ENCODE measurements at places on chromosomes 16 and 17. TPM values are rescaled to one million over a fixed set of nuclear protein-coding genes. Genes with fewer than 3 reads are reported as not detected.

The MMP28 gene
- 3.0 TPM for total RNA-seq

GRCh38 chr16:87196231-87196630 is 121.0 kb downstream of the C16orf95 start:
- H3K4me3 ChIP-seq, result no peak overlapping the region
- H3K27me3 ChIP-seq, result peaks cover 51% of the 10 kb centered on the region
- no peak for DNase-seq
- H3K4me1 ChIP-seq, result no peaks in the 10 kb centered on the region
- H3K36me3 ChIP-seq, result no peaks in the 10 kb centered on the region

The LGALS9 gene
- 15.2 TPM for total RNA-seq

The TPPP3 gene
- 15.5 TPM for total RNA-seq

The TMED6 gene
- total RNA-seq, result not detected

DNA sequence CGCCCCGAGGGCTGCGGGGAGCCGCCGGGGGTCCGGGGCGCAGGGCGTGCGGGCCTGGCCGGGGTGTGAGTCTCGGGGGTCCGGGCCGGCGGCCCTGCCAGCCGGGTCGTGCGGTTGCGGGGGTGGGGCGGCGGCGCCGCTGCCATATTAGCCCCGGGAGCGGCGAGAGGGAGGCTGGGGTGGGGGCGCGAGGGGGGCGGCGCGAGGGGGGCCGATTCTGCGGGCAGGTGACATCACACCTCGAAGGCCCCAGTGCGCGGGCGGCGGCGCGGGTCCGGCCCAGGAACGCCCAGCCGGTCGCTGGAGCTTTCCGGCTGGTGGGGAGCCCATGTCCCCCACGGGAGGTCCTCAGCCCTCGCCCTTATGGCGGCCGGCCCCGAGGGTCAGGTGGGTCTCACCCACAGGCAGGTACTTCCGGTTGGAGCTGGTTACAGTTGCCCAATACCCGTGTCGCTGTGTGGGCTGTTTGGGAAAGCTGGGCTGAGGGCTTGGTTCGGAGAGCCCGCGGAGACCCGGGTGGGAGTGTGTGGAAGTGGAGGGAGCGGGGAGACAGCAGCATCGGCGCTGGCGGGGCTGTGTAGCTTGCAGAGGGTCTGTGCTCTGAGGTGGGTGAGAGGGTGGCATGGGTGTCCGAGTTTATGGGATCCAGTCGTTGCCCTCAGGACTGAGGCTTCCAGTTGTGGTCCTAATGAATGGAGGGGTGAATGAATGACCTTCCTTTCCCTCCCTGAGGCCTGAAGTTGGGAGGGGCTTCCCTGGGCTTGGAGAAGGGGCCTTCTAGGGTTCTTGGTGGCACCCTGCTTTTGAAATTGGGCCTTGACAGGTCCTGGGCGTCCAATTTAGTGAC is 804 bp downstream of the ATP6V0C start:
- H3K36me3 ChIP-seq, result no peaks in the 10 kb centered on the region
- peak overlapping the region; percentile 92 for H3K27ac ChIP-seq
- no peak for DNase-seq
- H3K4me1 ChIP-seq, result peaks cover 73% of the 10 kb centered on the region
- peak overlapping the region; percentile 97 for H3K4me3 ChIP-seq

DNA sequence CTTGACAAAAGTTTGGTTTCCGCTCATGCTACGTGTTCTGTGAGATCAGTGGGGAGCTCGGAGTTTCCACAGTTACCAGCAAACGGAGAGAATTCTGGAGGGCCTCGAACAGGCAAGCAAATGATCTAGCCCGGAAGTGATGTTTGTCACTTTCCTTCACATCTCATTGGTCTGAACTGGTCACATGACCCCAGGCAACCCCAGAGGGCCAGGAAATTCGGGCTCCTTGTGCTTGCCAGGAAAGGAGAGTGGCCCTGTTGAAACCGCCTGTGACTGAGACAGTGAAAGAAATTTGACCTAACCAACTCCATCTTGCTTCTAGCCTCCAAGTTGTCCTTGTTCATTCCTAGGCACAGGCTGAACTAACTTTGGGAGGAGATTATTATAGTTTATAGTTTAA is 23.0 kb downstream of the SPPL2C start:
- no peak overlapping the region for H3K27ac ChIP-seq
- DNase-seq, result no peak
- no peaks in the 10 kb centered on the region for H3K36me3 ChIP-seq
- no peaks in the 10 kb centered on the region for H3K4me1 ChIP-seq
- H3K27me3 ChIP-seq, result peaks cover 68% of the 10 kb centered on the region

The SOX8 gene
- total RNA-seq, result 0.96 TPM

GRCh38 chr17:50212121-50212843 is 10.9 kb upstream of the COL1A1 start:
- peaks cover 53% of the 10 kb centered on the region for H3K4me1 ChIP-seq
- no peaks in the 10 kb centered on the region for H3K36me3 ChIP-seq
- DNase-seq, result no peak
- H3K4me3 ChIP-seq, result no peak overlapping the region
- H3K27ac ChIP-seq, result peak overlapping the region; percentile 84
- peaks cover 41% of the 10 kb centered on the region for H3K27me3 ChIP-seq

The MC1R gene
- total RNA-seq, result 1.2 TPM

- peaks cover 35% of the 10 kb centered on the region for H3K36me3 ChIP-seq
- no peaks in the 10 kb centered on the region for H3K27me3 ChIP-seq
- H3K4me1 ChIP-seq, result peaks cover 82% of the 10 kb centered on the region
- peak; percentile 80 for DNase-seq
- peak overlapping the region; percentile 84 for H3K27ac ChIP-seq
These were observed 46.6 kb downstream of the PECAM1 start for GRCh38 chr17:64343833-64344637.

DNA sequence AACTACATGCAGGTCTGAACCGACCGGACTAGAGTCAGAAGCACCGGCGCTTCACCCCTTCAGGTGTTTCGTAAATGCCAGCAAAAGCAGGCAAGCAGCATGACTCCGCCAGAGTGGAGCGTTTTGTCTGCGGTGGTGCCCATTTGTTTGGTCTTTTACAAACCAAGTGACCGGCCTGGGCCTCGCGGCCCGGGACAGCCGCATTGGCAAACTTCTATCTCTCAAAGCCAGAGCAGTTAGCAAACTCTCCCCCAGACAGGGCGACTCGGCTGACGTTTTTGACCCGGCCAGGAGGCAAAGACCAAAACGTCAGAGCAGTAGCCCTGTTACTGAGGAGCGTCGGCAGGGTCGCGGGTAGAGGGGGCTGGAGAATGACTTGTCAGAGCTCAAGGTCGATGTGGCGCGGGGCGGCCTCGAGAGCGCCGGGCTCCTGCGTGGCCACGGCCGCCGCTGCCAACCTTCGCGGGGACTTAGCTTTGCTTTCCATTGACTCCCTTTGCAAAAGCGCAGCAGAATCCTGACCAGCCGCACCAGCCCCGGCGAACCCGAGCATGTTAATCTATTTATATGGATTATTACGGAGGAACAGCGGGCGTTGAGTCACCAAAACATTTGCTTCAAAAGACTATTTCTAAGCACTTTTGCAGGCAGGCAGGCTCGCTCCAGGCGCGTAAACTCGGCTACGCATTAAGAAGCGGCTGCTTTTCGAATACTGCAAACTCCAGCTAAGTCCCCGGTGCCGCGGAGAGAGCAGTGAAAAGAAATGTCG is 763 bp upstream of the SOX9 start:
- H3K36me3 ChIP-seq, result peaks cover 10% of the 10 kb centered on the region
- H3K4me3 ChIP-seq, result peak overlapping the region; percentile 81
- H3K27ac ChIP-seq, result peak overlapping the region; percentile 85

DNA sequence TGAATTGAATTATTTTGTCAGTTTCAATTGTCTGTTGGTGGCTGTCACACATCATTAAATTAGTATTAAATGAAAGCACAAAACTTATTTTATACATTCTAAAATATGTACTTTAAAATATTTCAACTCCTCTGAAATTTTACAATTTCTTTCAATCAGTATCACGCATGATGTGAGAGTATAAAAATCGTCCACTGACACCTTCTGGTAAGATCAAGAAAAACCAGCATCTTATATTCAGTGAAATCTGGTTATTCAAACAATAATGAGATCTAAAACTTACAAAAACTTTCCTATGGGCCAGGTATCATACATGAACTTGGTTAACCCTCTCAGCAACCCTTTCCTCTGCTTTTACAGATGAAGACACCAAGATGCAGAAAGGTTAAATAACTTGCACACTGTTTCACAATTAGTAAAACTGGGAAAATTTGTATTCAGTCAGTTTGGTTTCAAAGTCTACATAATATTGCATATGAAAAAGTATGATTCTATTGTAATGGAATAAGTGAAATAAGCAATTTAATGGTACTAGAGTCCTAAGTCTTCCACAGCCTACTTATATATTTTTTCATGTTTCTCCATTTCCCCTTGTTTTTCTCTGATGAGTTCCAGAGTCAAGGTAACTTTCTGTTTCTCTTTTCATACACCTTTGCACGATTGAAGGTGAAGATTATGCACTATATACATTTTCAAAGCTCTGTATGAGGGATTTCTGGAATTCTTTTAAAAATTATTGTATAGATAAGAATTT is 58.7 kb downstream of the EFCAB5 start:
- no peaks in the 10 kb centered on the region for H3K4me1 ChIP-seq
- H3K4me3 ChIP-seq, result no peak overlapping the region
- H3K27me3 ChIP-seq, result no peaks in the 10 kb centered on the region
- no peak for DNase-seq

DNA sequence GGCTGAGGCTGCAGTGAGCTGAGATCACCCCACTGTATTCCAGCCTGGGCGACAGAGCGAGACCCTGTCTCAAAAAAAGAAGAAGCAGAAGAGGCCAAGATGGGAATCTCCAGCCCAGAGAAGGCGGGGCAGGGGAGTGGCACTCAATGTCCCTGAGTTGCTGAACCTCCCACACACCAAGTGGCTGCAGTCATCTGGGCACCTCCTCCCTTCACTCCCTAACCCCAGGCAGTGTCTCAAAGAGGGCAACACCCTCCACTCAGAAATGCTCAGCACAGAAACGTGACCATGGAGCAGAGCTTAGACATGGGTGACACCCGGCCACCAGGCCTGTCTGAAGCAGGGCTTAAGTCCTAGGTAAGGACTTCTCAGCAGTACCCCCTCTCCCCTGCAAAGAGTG is 36.3 kb upstream of the BCAR1 start:
- peak overlapping the region; percentile 77 for H3K27ac ChIP-seq
- peaks cover 28% of the 10 kb centered on the region for H3K4me1 ChIP-seq
- DNase-seq, result no peak
- peaks cover 7% of the 10 kb centered on the region for H3K36me3 ChIP-seq
- no peak overlapping the region for H3K4me3 ChIP-seq

The CDK3 gene
- 1.8 TPM for total RNA-seq

The SCGB1C2 gene
- not detected for total RNA-seq

- no peak overlapping the region for H3K4me3 ChIP-seq
- H3K4me1 ChIP-seq, result peaks cover 25% of the 10 kb centered on the region
- H3K36me3 ChIP-seq, result peaks cover 17% of the 10 kb centered on the region
- DNase-seq, result no peak
- peaks cover 8% of the 10 kb centered on the region for H3K27me3 ChIP-seq
These were observed 15.2 kb upstream of the ADGRG3 start for GRCh38 chr16:57652695-57653471.

The YBX2 gene
- total RNA-seq, result 0.77 TPM

The HAS3 gene
- total RNA-seq, result 0.27 TPM

DNA sequence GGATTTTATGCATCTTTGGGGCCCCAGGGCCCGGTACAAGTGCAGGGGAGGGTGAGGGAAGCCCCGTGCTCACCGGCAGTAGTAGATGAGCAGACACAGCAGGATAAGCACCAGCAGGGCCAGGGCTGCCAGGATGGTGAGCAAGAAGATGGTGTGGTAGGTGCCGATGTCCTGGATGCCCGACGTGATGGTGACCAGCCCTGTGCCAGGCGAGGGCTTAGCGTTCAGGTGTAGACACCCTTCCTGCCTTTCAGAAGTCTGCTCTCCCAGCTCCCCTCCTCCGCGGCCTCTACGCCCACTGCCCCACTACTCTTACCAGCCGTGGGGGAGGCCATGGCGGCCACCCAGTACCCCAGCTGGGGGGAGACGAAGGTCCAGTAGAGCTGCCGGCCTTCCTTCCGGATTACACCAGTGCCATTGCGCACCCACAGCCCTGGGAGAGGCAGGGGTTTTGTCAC is 8.0 kb downstream of the FAM171A2 start:
- no peaks in the 10 kb centered on the region for H3K4me1 ChIP-seq
- H3K27me3 ChIP-seq, result no peaks in the 10 kb centered on the region
- H3K4me3 ChIP-seq, result no peak overlapping the region

GRCh38 chr17:35214192-35214591 is 20.0 kb upstream of the SLC35G3 start:
- H3K27ac ChIP-seq, result peak overlapping the region; percentile 71
- DNase-seq, result no peak
- H3K4me3 ChIP-seq, result no peak overlapping the region
- H3K27me3 ChIP-seq, result no peaks in the 10 kb centered on the region
- no peaks in the 10 kb centered on the region for H3K36me3 ChIP-seq

Data from left ventricle myocardium inferior (tissue), 1 donor.